ENCODE measurements at places on chromosomes 11 and 22. TPM values are rescaled to one million over a fixed set of nuclear protein-coding genes. Genes with fewer than 3 reads are reported as not detected.

PNPLA5 gene
- total RNA-seq: not detected

PARVA gene
- total RNA-seq: 49.3 TPM

LRRC55 gene
- total RNA-seq: 0.12 TPM

CCDC188 gene
- 3.3 TPM for total RNA-seq

SPCS2 gene
- total RNA-seq: 179 TPM

MS4A4A gene
- total RNA-seq: not detected

ARHGEF12 gene
- 64.9 TPM for total RNA-seq

C11orf91 gene
- total RNA-seq: 0.69 TPM

BTBD10 gene
- 31.1 TPM for total RNA-seq

C11orf97 gene
- not detected for total RNA-seq

MMP8 gene
- not detected for total RNA-seq

- DNase-seq: no peak
Observed at GRCh38 chr22:49894322-49895054, 23.8 kb downstream of the ALG12 start.

GRCh38 chr22:39256979-39257378 is 12.2 kb upstream of the PDGFB start:
- no peak for DNase-seq

DNA sequence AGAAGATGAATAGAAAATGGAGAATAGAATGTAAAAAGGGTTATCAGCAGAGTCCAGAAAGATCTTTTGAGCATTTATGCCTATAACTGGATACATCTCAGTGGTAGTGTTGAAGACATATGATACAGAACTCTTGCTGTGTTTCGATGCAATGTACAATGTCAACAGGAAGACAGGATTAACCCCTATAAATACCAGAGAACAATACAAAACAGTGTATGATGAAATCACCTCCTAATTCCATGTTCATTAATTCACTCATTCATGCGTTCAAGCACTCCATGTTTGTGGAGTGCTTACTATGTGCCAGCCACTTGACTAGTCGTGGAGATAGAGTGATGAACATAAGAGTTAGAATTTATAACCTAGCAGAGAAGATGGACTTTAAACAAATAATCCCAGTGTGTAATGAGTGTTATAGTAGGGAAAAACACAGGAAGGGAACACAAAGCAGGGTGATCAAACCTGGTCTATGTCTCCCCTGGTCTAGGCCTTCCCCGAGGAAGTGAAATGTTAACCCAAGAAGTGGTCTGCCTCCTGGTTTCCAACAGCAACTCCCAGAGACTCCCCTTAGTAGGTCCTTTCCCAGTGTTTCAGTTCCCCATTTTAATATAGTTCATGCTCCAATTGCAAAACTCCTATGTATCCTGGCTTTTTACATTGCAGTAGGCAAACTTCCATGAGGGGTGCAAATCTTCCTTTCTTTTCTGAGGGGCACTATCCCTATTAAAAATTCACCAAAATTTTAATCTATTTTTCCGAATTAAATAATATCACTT is 9.1 kb upstream of the SESN3 start:
- no peak for DNase-seq

DNA sequence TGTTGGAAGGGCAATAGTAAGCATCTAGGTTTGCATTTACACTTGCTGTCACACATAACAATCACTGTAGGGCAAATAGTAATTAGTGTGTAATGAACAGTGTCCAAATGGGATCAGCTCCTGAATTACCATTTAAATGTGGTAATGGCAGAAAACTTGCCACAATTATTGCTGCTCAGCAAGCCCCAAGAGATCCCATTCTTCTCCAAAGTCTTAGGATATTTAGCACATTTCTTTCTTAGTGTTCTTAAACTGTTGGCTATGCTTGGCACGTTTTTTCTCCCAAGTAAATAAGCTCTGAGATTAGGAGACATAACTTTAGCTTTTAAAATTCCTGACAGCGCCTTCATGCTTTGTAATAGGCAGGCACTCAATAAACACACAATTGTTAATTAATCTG is 1037.0 kb downstream of the DLG2 start:
- no peak for DNase-seq

GRCh38 chr22:17802822-17803221 is 28.6 kb upstream of the BID start:
- DNase-seq: no peak

GRCh38 chr11:92111287-92111686 is 113.3 kb upstream of the FAT3 start:
- DNase-seq: no peak

GRCh38 chr22:32998373-32998772 is 59.8 kb downstream of the SYN3 start:
- DNase-seq: no peak

GRCh38 chr22:43825651-43826050 is 13.5 kb upstream of the EFCAB6 start:
- no peak for DNase-seq

DNA sequence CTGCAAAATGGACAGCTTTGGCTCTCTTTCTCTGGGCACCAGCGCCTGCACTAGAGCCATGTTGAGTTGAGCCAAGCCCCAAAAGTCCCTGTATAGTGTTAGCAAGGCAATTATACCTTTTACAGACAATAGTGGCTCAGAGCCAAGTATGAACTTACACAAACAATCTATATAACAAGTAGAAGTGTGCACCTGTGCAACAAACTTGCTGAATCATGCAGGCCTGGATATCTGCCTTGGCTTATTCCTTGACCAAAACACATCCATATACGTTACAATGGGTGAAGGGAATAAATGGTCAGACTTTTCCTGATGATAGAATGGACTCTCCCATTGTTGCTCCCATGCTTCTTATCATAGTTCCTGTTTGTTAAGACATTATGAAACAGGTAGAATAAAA is 3.8 kb upstream of the OR52I2 start:
- no peak for DNase-seq

- DNase-seq: no peak
Observed at GRCh38 chr11:123033895-123034294, 28.0 kb downstream of the HSPA8 start.

- no peak for DNase-seq
Observed at GRCh38 chr11:45772986-45773785, 31.8 kb upstream of the SLC35C1 start.

DNA sequence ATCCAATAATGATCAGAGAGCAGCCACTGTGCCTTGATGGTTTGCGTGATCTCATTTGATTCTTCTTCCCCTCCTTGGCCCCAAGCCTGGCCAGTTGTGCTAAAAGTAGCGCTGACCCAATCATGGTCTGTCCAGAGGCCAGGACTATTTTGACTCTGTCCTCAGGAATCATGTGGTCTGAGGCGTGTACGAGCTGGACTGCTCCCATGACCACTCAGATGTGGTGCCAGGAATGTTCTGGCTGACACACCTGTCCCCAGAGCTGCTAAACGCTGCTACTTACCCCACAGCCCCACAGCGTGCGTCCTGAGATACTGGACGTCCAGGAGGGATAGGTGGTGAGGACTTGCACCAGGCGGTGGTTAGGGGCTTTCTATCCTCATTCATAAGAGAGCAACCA is 70.5 kb downstream of the FEZ1 start:
- DNase-seq: no peak

DNA sequence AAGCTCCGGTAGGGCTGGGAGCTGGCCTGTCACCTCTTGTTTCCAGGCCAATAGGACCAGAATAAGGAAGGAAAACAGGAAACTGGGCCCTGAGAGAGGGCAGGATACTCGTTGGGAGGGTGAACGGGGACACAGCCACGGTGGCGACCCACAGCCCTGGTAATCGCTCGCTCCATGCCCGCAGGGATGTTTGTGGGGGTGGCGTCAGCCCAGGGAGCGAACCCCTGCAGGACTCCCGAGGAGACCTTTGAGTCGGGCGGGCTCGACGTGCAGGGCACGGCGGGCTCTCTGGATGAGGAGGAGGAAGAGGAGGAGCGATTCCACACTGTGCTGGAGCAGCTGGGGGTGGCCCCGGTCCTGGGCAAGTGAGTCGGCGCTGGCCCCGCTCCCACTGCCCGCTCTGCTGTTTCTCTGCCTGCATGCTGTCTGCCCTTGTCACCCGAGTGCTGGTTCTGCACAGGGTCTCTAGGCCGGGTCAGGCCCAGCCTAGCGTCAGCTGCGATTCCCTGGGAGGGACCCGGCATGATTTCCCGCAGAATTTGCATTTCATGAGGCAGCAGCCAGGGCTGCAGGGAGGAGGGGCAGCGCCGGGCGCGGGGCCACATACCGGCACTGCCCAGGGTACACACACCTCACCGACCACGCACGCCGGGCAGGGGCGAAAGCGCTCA is 1.6 kb downstream of the CRACR2B start:
- no peak for DNase-seq

- DNase-seq: no peak
Observed at GRCh38 chr11:10221342-10221741, 72.7 kb downstream of the SBF2 start.

GRCh38 chr11:25961539-25961938 is 370.4 kb upstream of the ANO3 start:
- no peak for DNase-seq

GRCh38 chr11:73085189-73085875 is 56.8 kb downstream of the FCHSD2 start:
- DNase-seq: no peak

All from progenitor cell of endocrine pancreas (in vitro differentiated cells).